Stimulated activated CD4-positive, alpha-beta T cell treated with anti-CD3 and anti-CD28 coated beads, Interleukin-4, amount 100 ng/mL, for 4 hours (primary cell): ENCODE measurements at places on chromosomes 6 and 20.

GRCh38 chr20:63454731-63455567 is 17.5 kb downstream of the KCNQ2 start:
- no peak for DNase-seq

DNA sequence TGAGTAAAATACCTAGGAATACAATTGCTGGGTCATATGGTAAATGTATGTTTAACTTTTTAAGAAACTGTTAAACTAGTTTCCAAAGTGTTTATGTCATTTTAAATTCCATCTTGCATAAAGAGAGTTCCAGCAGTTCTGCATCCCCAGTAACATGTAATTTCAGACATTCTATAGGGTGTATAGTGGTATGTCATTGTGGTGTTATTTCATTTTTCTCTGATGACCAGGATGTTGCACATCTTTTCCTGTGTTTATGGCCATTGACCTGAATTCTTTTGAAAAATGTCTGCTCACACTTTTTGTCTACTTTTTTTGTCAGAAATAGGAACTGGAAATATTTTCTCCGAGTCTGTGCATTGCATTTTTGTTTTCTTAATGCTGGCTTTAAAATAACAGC is 128.9 kb downstream of the TMEM200A start:
- DNase-seq: no peak

DNA sequence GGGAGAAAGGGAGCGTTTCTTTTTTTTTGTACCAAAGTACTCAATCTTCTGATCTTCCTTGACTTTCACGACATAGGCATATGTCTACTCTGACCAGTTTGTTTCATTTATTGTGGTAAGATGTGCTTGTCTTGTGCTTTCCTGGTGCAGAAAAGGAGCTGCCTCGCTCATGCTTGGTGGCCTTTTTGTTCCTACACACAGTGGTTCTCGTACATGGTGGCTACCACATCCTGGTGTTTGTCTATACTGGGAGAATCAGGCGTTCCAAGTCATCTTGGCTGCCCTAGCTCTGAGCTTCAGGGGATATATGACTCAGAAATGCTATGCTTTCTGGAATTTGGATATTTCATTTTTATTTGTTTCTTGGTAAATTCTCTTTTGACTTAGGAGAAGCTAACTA is 31.8 kb downstream of the MYB start:
- DNase-seq: no peak

DNA sequence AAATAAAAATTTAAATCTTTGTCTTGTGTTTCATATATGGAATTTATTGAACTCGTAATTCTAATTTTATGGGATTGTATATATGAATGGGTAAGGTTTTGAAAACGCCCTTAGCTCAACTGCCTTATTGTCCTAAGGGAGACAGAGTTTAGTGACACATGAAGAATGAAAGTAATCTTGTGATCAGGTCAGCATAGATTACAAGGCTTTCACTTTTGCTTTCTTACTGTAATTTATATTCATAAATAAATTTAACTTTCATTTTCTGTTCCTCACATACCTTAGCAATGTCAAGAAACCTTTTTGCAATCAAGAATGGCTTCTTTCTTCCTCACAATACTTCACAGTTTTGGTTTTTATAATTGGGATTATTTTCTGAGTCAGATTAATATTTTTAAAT is 14.4 kb downstream of the KPNA5 start:
- DNase-seq: no peak

DNA sequence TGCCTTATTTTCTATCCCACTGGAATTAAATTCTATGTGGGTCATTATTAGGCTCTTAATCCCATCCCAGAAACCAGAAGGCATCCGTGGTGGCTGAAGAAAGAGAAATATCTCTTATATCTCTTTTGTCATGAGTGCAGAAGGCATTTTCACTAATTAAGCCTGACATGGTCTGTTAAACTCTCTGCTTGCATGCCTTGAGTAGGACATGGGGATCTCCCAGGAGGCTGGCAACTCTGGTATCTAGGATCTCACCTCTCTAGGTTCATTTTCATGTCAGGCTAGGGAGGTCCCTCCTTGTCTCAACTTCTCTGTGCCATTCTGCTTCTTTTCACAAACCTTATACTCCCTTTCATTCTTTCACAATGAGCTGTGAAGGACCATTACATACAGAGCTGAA is 25.3 kb upstream of the GPR63 start:
- no peak for DNase-seq

- DNase-seq: no peak
Observed at GRCh38 chr20:17445543-17445942, 85.6 kb downstream of the BFSP1 start.

DNA sequence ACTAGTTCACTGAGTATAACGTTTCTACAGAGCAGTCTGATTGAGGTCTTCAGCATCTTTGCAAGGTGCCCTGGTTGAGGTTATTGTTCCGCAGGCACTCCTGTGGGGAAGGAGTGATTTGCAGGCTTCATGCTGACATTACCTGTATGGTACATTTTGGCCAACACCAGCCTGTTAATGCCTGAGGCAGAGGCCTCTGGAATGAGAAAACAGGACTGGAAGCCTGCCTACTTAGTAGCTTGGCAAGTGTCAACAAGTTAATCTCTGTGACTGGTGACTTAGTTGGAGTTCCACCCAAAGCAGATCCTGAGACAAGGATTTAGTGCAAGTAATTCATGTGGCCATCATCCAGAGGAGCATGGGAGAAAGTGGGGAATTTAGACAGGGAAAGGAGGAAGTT is 24.6 kb downstream of the MAS1 start:
- no peak for DNase-seq
